ENCODE measurements at places on chromosomes 2 and 18. TPM values are rescaled to one million over a fixed set of nuclear protein-coding genes. Genes with fewer than 3 reads are reported as not detected.

DNA sequence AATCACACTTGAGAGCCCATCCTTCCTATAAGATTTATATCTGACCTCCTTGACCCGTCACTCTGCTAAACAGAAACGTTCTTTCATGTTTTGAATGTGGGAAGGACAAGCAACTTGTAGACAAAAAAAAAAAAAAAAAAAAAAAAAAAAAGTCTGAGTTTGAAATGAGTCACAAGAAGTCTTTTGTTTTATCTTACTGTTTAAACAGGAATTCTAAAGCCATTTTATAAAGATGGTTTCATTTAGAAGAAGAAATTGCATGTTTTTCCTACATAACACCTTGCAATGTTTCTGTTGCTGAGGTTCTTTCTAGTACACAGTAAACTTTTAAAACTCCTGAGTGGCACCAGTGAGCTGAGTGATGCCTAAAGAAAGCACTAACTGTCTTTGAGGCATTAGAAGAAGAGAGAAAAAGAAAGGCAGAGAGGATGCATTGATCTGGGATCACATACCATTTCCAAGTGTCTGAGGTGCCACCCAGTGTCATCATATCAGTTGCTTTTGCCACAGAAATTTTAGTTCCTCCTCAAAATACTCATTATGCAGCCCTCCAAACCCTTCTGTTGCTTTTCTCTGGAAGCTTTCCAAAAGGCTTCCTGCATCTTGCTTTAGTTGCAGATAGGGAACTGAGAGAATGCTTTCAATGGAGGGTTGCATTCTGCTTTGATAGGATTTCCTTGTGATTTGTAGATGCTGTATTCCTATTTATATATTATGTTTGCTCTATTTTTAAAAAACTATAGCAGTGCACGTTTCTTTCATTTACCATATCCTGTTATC lies 69.1 kb downstream of the ACVR2A start:
- no peaks in the 10 kb centered on the region for H3K27me3 ChIP-seq
- no peak overlapping the region for H3K4me3 ChIP-seq
- no peak for DNase-seq
- H3K27ac ChIP-seq, result no peak overlapping the region

DNA sequence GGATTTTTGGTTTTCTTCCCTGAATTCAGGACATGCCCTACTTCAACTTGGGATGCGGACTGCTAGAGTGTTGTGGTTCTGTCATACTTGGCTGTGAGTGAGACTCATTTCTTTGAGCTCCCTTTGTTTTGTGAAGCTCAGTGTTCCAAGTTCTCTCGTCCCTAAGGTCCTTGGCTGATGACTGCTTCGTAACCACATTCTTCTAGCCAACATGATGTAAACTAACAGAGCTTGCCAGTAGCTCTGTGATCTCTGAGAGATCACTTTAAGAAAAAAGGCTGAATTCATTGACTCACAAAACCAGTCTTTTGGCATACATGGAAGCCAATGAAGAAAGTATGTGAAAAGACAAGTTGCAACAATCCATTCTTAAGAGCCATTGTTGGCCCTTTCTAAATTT lies 96.9 kb upstream of the MSTN start:
- DNase-seq, result peak; percentile 70
- H3K4me1 ChIP-seq, result peaks cover 27% of the 10 kb centered on the region
- H3K27ac ChIP-seq, result peak overlapping the region; percentile 66
- H3K27me3 ChIP-seq, result no peaks in the 10 kb centered on the region
- no peaks in the 10 kb centered on the region for H3K36me3 ChIP-seq
- H3K4me3 ChIP-seq, result no peak overlapping the region

DNA sequence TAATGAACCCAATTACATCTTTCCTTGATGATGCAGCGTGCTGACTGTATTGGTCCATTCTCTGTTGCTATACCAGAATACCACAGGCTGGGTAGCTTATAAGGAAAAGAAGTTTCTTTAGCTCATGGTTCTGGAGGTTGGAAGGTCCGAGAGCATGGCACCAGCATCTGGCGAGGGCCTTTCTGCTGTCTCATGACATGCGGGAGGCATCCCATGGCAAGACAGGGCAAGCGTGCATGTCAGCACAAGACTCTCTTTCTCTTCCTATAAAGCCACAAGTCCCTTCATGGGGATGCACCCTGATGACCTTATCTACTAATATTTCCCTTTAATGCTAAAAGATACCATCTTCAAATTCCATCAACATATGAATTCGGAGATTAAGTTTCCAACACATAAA lies 122.8 kb upstream of the FHL2 start:
- no peak overlapping the region for H3K4me3 ChIP-seq
- no peak overlapping the region for H3K27ac ChIP-seq
- peaks cover 22% of the 10 kb centered on the region for H3K4me1 ChIP-seq
- H3K36me3 ChIP-seq, result no peaks in the 10 kb centered on the region
- no peak for DNase-seq
- no peaks in the 10 kb centered on the region for H3K27me3 ChIP-seq

- peaks cover 5% of the 10 kb centered on the region for H3K36me3 ChIP-seq
- DNase-seq, result peak; percentile 99
- H3K27me3 ChIP-seq, result no peaks in the 10 kb centered on the region
Measured at GRCh38 chr18:158128-159036, at the start of gene USP14. USP14 (plus strand) TSS chr18:158557; CDS start chr18:158699, 142 bp downstream.

GRCh38 chr18:26052505-26052904 lies 37.9 kb downstream of the SS18 start:
- H3K4me3 ChIP-seq, result no peak overlapping the region
- H3K27ac ChIP-seq, result peak overlapping the region; percentile 10
- H3K4me1 ChIP-seq, result no peaks in the 10 kb centered on the region
- no peaks in the 10 kb centered on the region for H3K27me3 ChIP-seq
- peaks cover 50% of the 10 kb centered on the region for H3K36me3 ChIP-seq
- DNase-seq, result peak; percentile 43

DNA sequence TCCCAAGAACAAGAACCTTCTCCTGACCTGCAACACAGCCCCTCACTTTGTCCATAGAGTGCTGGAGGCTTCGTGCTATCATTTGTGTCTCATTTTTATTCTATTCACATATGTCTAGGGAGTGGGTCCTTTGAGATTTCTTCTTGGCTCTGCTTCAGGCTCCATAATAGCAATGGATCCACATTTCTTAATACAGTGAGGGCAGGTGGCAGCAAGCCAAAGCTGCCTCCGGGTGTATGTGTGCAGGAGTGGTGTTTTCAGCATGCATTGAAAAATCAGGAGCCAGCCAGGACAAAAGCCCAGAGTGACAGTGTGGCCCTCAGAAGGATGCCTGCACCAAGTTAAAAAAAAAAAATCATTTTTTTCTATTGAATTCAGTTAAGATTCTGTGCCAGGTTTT lies 115.1 kb upstream of the PELI1 start:
- peaks cover 19% of the 10 kb centered on the region for H3K27me3 ChIP-seq
- no peaks in the 10 kb centered on the region for H3K36me3 ChIP-seq
- H3K4me3 ChIP-seq, result no peak overlapping the region
- DNase-seq, result no peak
- no peak overlapping the region for H3K27ac ChIP-seq

FNDC4 gene
- total RNA-seq, result 21.4 TPM
